Naive B cell (primary cell): ENCODE measurements at places on chromosomes 2 and 18. TPM values are rescaled to one million over a fixed set of nuclear protein-coding genes. Genes with fewer than 3 reads are reported as not detected.

The ARHGAP28 gene
- polyA plus RNA-seq = not detected

The KCNK3 gene
- polyA plus RNA-seq = not detected

The SERPINB12 gene
- polyA plus RNA-seq = not detected

The CABYR gene
- polyA plus RNA-seq = 18.1 TPM

The GCG gene
- not detected for polyA plus RNA-seq

The DLX1 gene
- polyA plus RNA-seq = not detected

DNA sequence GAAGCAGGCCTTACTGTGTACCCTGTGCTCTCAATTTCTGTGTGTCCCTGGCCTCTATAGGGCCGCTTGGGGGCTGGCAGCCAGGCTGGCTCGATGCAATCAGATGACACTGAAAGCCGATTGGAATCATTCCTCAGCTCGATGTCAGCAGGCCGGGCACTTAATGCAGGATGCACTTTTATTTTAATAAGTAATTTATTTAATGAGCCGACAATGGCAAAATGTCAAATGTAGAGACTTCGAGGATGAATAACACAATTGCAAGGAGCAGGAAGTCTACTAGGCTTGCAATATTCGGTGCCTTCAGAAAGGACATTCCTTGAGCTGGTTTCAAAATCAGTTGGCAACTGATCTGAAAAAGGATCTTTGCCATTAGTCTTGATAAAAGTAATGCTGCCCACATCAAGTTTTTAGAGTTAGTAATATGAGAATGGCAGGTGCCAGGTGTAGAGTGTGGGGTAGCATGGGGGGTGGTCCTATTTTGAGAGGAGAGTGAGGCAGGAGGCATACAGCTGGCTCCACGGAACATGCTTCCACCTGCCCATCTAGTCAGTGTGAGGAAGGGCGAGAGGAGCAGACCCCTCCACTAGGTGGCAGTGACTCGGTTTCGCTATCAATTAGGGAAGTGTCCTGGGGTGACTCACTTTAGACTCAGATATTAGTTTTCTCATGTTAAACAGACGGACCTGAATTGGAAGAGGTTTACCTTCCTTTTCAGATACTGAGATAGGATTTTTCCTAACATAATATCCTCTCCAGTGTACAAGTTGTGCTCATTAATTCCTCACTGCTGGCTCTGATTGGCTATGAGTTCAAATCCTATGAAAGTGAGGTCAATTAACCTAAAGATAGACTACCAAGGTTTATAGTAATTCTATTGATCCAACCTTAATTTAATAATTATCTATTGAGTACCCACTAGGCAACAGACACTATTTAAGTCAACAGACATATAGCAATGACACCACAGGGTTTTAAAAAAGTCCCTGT lies 80.9 kb downstream of the NABP1 start:
- H3K36me3 ChIP-seq = no peaks in the 10 kb centered on the region
- H3K4me1 ChIP-seq = peaks cover 3% of the 10 kb centered on the region
- DNase-seq = peak; percentile 51
- no peaks in the 10 kb centered on the region for H3K27me3 ChIP-seq
- H3K4me3 ChIP-seq = no peak overlapping the region

DNA sequence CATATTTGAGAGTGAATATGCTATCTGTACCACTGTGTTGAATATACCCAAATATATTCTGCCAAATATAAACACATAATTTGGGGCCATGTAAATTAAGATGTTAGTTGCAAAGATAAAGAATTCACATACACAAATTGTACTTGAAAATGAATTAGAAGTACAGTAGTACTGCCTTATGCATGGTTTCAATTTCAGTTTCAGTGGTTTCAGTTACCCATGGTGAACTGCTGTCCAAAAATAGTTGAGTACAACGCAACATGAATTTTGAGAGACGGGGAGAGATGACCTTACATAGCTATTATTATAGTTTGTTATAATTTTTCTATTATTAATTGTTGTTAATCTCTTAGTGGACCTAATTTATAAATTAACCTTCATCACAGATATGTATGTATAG lies 1313.0 kb upstream of the FAM98A start:
- no peaks in the 10 kb centered on the region for H3K4me1 ChIP-seq
- DNase-seq = no peak
- no peak overlapping the region for H3K4me3 ChIP-seq

- H3K4me1 ChIP-seq = peaks cover 10% of the 10 kb centered on the region
- no peak overlapping the region for H3K4me3 ChIP-seq
- DNase-seq = no peak
These were observed 122.1 kb upstream of the RMDN2 start for GRCh38 chr2:37802899-37803379.

DNA sequence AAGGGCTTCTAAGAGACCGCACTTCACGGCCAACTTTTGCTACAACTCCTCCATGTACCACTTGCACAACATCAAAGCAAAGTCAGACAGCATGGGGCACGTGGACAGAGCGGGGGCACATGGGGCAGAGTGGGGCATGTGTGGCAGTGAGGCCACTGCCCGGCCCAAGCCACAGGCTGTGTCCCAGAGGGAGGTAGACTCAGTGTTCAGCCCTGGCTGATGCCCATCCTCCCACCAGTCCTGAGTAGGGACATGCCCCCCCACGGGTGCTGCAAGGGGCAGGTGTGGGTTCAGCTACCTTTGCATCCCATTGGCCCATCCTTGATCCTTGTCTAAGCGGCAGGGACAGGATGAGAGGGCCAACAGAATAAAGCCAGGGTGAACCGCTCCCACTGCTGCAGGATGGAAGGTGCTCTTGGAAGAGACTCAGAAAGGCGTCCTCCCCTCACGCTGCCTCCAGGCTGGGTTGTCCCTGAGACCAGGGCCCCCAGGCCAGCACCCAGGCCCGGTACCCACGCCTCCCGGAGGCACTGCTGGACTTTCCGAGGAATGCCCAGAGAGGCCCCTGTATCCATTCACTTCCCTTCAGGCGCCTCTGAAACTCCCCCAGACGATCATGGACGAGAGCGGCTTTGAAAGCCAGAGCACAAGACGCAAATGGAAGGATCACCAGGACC lies 218.2 kb downstream of the NDUFA10 start:
- H3K4me3 ChIP-seq = no peak overlapping the region
- no peaks in the 10 kb centered on the region for H3K36me3 ChIP-seq
- no peak overlapping the region for H3K27ac ChIP-seq
- H3K27me3 ChIP-seq = peaks cover 4% of the 10 kb centered on the region

GRCh38 chr18:22987547-22988189 lies 54.5 kb downstream of the RBBP8 start:
- H3K27ac ChIP-seq = no peak overlapping the region
- H3K36me3 ChIP-seq = peaks cover 14% of the 10 kb centered on the region
- no peak for DNase-seq
- H3K27me3 ChIP-seq = no peaks in the 10 kb centered on the region

DNA sequence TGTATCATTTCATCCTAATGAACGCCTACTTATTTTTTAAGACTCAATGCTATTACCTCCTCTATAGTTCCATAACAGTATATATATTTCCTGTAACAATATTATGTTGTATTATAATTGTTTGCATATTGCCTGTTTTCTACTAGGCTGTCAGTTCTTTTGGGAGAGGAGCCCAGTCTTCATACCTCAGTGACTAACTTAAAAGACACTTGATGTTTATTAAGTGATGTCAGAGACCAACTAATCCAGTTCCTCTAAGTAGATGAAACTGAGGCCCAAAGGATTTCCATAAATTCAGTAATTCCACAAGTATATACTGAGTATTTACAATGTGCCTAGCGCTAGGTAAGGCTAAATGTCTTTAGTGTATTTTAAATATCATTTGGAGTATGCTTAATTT lies 48.9 kb upstream of the AAK1 start:
- peak overlapping the region; percentile 90 for H3K4me3 ChIP-seq
- no peak overlapping the region for H3K27ac ChIP-seq
- peaks cover 35% of the 10 kb centered on the region for H3K4me1 ChIP-seq
- no peaks in the 10 kb centered on the region for H3K36me3 ChIP-seq

DNA sequence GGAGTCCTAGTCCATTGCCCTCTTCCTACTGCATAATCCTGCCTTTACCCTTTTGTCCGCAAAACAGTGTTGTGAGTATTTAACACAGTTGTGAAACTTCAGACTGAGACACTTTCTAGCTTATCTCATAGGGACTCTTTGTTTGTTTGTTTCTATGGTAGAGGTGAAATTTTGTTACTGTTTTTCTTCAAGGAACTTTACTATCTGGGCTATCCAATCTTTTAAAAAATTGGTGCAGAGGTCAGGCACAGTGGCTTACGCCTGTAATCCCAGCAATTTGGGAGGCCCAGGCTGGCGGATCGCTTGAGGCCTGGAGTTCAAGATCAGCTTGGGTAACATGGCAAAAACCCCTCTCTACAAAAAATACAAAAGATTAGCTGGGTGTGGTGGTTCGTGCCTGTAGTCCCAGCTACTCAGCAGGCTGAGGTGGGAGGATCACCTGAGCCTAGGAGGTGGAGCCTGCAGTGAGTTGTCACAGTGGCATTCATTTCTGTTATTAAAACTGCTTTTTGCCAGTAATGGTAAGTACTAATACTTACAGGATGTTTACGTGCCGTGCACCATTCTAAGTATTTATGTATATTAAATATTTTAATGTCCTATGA lies 18.8 kb downstream of the GMCL1 start:
- H3K4me1 ChIP-seq = no peaks in the 10 kb centered on the region
- H3K4me3 ChIP-seq = no peak overlapping the region
- peaks cover 20% of the 10 kb centered on the region for H3K36me3 ChIP-seq
- no peaks in the 10 kb centered on the region for H3K27me3 ChIP-seq
- no peak for DNase-seq
- no peak overlapping the region for H3K27ac ChIP-seq

DNA sequence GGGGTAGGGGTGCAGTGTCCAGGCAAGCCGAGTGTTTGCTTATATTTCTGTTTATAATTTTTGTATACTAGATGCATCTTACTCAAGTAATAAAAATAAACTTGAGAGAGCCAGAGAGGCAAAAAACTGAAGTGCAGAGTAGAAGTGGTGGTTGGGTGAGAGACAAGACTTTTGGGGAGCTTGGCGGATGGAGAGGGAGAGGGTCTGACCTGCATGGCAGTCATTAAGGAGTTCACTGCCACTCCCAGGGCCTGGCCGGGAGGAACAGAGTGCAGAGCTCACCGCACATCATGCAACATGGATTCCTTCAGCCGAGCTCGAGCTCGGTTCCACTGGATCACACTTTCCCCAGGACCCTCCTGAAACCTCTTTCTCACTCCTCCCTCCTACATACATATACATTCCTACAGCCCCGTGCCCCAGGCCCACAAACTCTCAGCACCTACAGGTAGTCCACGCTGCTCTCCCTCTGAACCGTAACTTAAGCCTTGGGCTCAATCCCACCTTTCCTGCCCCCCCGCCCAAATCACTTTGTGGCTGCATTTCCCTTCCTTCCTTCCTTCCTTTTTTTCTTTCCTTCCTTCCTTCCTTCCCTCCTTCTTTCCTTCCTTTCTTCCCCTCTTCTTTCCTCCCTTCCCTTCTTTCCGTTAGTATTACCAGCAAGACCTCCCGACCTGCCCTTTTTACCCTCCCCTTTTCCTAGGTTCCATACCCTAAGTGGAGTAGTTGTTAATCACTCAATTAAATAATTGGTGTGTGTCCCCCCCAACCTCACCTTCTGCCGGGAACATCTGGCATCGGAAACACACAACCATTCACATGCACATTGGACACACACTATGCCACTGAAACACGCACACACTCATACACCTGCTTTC lies 37.1 kb upstream of the ATP6V1B1 start:
- peaks cover 45% of the 10 kb centered on the region for H3K4me1 ChIP-seq
- H3K4me3 ChIP-seq = peak overlapping the region; percentile 12
- no peak overlapping the region for H3K27ac ChIP-seq
- H3K27me3 ChIP-seq = peaks cover 100% of the 10 kb centered on the region
- no peak for DNase-seq
